ENCODE measurements at places on chromosomes 12 and 14.

GRCh38 chr12:7747246-7747645 is at the start of gene CLEC4C:
Gene CLEC4C, minus strand, starts transcription at chr12:7747375. Its CDS starts 27 bp downstream, at chr12:7747348.
- DNase-seq = no peak

GRCh38 chr12:57156701-57157403 is 9.4 kb upstream of the LRP1-AS start:
- DNase-seq = no peak

GRCh38 chr14:35963209-35963608 is 137.1 kb downstream of the BRMS1L start:
- no peak for DNase-seq

GRCh38 chr12:110742096-110742717 is 484 bp downstream of the PPP1CC start:
- DNase-seq = no peak

DNA sequence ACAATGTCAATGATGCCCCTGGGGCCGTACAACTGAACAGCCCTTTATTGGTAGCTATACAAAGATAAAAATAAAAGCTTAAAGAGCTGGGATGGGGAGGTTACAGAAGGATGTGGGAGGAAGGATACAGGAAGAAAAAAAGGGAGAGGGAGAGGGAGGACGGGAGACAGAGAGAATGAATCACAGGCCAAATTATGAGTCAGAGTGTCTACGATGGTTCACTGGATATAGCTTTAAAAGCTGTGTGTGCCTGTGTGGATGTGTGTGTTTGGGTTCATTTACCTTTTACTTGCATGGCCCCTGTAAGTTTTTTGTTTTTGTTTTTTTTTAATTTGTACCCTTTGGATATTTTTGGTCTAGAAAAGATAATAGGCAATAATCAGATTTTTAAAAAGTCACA is 111.9 kb downstream of the CCDC60 start:
- DNase-seq = no peak

GRCh38 chr12:57765698-57766463 is 997 bp downstream of the CYP27B1 start:
- DNase-seq = no peak

GRCh38 chr12:7498809-7499208 is 4.8 kb downstream of the CD163 start:
- no peak for DNase-seq

GRCh38 chr12:131002216-131002631 is 48.5 kb downstream of the ADGRD1 start:
- DNase-seq = no peak

- DNase-seq = no peak
Measured at GRCh38 chr14:94364037-94364436, 24.4 kb downstream of the SERPINA1 start.

DNA sequence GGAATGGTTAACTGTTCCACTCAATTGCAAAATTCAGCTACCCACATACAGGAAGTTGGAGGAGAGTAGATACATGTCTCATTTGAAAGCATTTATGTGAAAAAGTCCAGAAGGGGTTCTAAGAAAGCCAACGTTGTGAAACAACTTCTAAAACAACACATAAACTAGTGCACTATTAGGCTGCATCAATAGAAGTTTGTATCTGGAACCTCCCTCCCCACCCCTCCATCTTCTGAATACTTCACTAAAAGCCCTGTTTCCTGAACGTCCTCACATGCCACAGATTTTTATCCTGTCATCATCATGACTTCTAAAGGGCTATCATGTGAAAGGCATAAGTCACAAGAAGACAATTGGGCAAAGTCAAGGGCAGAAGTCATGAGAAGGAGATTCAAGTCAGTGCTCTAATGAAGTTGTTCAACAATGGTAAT is 5.5 kb downstream of the KRT79 start:
- no peak for DNase-seq

GRCh38 chr12:93223440-93224426 is 154.0 kb upstream of the NUDT4 start:
- DNase-seq = no peak

DNA sequence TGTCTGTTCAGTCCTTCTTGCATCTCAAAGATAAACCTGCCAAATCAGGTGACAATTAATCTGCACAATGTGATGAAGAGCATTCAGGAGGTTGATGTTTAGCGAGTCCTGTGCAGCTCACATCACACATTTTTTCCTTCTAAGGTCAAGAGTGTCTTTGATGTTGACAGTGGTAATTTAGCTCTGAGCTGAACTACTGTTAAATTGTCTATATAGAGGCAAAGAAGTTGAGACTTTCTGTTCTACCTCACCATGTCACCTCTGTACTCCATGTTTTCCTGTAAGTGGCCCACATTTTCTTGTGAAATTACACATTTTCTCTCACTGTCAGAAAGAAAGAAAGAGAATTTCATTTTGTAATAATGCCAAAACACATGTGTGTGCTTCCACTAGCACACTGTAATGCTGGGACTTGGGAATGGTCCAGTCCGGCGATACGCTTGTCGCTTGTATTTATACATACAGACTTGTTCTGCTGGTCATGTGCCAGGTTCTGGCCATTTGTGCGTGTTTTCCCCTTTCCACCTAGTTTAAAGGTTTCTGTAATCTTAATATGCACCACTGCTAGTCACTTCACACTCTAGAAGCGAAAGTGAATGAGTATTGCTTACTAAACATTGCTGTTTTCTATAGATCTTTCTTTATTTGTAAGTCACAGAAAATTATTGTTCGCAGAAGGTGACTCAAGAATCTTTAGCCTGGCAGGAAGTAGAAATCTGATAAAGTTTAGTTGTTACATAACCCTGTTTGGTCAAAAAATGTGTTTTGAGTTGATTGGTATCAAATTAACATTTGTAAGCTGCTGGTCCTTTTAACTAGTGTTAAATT is 328.9 kb downstream of the TMTC2 start:
- DNase-seq = no peak

DNA sequence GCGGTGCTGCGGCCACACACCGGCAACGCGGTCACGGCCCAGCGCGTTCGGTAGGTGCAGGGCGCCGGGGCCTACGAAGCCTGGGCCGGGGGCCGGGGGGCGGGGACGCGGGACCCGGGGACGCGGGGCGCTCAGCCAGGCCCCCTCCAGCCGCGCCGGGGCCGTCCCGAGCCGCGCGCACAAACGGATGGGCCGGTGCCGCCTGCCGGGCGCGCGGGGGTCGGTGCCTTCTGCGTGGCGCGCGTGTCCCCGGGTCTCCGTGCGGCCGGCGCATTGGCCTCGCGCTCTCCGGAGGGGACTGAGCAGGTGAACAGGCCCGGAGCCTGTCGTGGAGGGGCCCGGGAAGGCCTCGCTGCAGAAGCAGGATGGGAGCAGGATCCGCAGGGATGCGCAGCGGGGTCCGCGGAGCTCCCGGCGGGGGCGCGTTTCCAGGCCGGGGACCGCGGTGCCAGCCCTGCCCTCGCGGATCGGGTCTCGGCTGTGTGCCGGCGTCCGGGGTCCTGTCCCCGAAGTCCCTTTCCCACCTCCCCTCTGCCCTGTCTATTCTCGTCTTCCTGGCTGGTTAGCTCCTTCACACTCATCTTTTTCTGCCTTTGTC is 421 bp downstream of the GLT1D1 start:
- no peak for DNase-seq

DNA sequence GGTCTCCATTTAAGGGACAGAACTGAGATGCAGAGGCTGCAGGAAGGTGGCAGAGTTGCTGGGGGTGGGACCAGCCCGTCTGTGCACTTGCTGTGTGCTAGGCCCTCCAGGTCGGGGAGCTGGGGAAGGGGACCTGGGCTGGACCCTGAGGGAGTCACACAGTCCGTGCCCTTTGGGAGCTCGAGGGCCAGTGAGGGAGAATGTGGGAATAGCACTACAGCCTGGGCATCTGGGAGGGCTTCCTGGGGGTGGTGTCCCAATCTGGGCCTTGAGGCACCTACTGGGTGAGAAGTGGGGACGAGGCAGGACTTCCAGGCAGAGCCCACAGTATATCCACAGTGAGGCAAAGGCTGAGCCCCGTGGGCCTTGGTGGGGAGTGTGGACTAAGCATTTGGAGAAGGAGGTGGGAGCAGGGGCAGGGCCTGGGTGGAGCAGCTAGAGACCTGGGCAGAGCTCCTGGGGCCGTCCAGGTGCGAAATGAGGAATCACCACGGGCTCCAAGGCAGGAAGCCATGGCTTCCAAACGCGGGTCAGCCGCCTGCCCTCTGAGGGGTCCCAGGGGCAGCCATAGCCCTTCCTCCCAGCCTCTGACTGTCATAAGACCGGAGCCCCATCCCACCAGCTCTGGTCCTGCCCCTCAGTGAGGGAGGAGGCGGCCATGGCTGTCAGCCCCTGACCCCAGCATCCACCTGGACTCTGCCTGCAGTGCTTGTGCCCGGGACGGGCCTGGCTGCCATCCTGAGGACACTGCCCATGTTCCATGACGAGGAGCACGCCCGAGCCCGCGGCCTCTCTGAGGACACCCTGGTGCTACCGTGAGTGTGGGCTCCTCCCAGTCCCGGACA is 6.6 kb downstream of the ASPG start:
- no peak for DNase-seq

DNA sequence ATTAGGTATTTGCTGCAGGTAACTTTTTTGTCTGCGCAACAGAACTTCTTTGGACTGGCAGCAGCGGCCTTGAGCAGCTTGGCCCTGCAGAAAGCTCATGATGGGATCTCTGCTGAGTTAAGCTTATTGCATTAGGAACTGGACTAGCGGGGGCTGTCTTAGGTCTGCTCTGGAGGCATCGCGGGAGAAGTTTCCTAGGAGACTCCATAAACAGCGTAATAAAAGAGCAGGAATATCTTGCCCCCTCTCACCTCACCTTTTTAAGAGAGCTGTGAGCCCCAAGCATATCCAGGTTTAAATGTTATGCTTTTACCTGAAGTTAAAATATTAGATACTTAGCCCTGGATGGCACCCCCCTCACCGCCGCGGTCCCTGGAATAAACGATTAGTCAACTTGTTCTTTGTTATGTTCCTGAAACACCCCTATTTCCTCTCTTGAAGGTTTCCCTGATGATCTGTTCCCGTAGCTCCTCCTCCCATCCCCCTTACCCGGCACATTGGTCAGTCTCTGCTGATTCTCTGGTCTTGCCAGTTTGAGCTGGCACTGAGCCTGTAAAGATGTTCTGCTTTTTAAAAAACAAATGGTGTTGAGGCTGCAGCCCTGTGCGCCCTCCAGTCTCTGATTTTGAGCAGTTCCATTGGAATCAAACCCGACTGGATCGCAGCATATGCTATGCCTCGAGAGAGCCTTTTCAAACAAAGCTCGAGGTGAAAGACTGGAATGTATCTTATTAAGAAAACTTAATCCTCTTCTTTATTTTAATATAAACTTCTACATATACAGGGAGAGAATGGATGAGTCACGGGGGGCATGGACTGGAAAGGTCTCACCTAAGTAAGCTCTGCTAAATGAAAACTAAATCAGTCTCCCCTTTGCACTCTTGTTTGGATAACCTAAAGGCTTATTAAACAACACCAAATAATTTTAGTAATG is 1.9 kb downstream of the MLXIP start:
- no peak for DNase-seq

GRCh38 chr14:35632271-35632670 is 98.3 kb downstream of the INSM2 start:
- no peak for DNase-seq

- DNase-seq = no peak
Measured at GRCh38 chr12:111429828-111430432, 24.2 kb downstream of the SH2B3 start.

- no peak for DNase-seq
Measured at GRCh38 chr14:85711620-85712019, 181.7 kb downstream of the FLRT2 start.

DNA sequence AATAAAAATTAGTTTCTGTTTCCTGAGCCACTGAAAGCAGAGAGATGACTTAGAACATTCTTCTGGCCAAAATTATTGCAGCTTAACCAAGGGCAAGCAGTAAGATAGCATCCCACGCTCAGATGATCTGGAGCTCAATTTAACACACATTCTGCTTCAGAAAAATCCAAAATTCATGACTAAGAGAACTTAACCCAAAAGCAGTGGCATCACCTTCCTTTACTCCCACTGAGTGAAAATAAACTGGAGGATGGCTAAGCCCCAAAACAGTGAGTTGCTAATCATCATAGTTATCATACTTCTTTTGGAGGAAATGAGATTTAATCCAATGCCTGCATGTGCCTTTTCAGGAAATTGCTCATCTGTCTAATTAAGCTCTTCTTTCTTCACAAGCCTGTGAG is 195.4 kb downstream of the DUSP6 start:
- no peak for DNase-seq

Data from Panc1 (cell line).